Activated T-cell treated with anti-CD3 and anti-CD28 coated beads, Interleukin-2, amount 50 U/mL, for 1 hour (primary cell): ENCODE measurements at places on chromosomes 2 and 18.

DNA sequence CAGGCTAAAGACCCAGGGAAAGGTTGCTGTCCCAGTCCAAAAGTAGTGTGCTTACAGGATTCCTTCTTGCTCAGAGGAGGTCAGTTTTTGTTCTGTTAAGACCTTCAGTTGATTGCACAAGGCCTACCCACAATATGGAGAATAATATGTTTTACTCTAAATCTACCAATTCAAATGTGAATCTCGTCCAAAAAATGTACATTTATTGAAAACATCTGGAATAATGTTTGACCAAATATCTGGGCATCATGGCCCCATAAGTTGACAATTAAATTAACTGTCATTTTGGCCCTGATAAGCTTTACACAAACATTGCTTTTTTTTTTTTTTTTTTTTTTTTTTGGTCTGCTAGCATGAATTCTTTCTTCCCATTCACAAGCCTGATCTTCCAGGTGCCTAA is 109.8 kb downstream of the CCDC178 start:
- no peak for DNase-seq

DNA sequence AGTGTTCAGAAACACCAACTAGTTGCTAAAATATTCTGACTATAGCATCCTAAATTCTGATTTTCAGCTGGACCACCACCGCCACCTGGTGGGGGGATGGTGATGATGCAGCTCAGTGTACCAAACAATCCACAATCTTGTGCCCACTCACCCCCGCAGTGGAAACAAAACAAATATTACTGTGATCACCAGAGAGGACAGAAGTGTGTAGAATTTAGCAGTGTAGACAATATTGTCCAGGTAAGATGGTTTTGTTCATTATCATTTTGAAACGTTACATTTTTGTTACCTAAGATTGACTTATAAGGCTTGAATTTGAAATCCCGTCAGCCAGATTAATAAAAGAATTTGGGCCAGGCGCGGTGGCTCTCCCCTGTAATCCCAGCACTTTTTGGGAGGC is 31.7 kb upstream of the UBXN4 start:
- peak; percentile 78 for DNase-seq

- no peak for DNase-seq
These were observed at the start of gene MCFD2 for GRCh38 chr2:46915281-46915810. MCFD2 (minus strand) TSS chr2:46915806; CDS start chr2:46909171, 6,635 bp downstream.

DNA sequence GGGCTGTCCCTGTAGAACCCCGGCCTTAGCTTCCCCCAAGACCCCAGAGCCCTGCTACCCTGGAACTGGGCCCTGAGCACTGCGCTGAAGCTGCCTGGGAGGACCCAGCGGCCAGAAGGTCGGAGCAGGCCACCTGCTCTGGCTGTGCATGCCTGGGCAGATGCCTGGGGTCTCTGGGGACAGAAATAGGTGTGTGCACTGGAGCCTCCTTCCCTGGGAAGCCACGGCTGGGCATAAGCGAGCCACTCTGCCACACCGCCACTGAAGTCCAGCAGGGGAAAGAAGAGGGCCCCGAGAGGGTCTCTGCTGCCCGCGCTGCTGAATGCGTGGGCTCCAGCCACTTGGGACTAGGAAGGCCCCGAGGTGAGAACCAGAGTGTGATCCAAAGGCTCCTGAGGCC is 6.7 kb downstream of the GBX2 start:
- DNase-seq = no peak

- no peak for DNase-seq
These were observed 251.3 kb downstream of the DLGAP1 start for GRCh38 chr18:4203568-4204437.

DNA sequence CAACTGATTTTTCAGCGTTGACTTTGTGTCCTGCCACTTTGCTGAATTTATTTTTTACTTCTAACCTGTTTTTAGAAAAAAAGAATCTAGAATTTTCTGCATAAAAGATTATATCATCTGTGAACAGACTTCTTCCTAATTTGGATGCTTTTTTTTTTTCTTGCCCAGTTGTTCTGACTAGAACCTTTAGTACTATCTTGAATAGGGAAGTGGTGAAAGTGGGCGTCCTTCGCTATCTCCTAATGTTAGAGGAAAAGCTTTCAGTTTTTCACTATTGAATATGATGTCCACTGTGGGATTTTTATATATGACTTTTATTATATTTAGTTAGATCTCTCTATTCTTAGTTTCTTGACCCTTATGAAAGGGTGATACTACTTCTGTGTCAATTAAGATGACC is 25.7 kb upstream of the KCNJ13 start:
- DNase-seq = no peak

DNA sequence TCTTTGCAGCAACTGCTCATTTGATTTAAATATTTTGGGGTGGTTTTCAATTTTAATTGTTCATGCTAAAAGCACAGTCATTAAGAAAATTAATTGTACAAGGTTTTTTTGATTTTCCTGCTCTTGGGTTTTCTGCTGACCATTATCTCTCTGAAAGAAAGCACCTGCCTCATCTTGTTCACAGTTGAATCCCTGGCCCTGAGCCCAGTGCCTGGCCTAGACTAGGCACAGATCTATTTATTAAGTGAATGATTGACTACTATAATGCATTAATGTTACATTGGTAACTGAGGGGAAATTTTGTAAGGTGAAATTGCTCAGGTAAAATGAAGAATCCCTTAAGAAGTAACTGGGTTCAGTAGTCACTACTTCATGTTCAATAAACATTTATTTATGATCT is 22.0 kb downstream of the IL1RL2 start:
- DNase-seq = no peak

GRCh38 chr18:6616981-6617380 is 112.5 kb upstream of the ARHGAP28 start:
- DNase-seq = no peak

- no peak for DNase-seq
These were observed 122.9 kb upstream of the SALL3 start for GRCh38 chr18:78856569-78857313.
